ENCODE measurements at places on chromosomes 3 and 15.

- DNase-seq, result no peak
Observed at GRCh38 chr3:60890226-60890625, 361.0 kb downstream of the FHIT start.

DNA sequence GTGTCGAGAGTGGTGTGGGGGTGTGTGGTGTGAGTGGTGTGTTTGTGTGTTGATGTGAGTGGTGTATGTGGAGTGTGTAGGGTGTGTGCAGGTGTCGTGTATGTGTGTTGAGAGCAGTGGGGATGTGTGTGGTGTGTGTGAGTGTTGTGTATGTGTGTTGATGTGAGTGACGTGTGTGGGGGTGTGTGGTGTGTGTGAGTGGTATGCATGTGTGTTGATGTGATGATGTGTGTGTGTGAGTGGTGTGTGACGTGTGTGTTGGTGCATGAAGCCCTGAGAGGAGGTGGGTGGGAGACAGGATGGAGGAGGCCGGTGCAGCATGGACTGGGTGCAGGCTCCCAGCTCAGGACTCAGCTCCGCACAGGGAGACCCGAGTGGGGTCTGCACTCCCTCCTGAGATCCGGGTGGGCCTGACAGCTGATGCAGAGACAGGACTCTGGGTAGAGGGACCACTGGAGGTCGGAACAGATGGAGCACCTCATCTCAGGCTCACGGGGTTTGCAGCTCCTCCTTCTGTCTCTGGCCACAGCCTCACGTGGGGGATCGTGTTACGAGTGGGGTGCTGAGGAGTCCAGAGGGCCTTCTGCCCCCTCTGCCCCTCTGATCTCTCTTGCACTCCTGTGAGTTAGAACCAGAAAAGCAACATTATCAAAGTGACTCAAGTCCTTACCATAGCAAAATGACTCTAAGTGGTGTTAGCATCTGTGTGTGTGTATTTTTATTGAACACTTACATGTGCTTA, 41.3 kb downstream of the ARNT2 start:
- no peak for DNase-seq

DNA sequence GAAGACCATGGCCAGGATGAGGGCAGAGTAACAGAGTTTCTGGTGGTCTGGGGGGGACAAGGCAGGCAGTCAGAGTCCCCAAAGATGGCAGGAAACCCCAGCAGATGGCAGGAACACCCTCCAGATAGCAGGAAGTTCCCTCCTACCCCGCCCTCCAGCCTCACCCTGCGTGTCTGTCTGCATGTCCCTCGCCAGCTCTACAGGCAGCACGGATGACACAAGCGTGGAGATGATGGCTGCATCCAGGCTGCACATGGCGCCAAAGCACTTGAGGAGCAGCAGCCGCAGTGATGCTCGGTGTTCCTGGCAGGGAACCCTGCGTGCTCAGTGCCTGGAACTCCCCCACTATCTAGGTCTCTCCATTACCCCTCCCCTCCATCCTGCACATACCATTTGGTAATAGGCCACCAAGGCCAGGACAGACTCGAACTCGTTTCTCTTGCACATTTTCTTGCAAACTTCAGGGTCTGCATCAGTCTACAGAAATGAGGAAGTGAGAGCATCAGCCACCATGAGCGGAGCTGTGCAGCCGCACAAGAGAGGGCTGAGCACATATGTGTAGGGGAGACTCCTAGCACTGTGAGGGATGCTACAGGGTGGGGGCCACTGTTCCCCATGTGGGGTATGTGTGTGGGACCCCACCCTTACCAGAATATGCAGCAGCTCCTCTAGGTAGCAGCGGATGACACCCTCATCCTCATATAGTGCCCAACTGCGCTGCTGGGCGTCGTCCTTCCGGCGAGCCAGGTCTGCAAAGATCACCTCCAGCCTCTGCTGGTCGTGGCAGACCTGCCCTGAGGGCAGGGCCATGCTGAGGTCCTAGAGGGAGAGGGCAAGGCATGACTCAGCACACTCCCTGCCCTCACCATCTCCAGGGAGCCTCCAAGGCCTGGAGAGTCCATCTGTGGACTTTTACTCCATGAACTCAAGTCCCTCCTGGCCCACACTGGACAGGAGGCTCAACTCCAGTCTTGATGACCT, 6.0 kb downstream of the NCKIPSD start:
- no peak for DNase-seq

DNA sequence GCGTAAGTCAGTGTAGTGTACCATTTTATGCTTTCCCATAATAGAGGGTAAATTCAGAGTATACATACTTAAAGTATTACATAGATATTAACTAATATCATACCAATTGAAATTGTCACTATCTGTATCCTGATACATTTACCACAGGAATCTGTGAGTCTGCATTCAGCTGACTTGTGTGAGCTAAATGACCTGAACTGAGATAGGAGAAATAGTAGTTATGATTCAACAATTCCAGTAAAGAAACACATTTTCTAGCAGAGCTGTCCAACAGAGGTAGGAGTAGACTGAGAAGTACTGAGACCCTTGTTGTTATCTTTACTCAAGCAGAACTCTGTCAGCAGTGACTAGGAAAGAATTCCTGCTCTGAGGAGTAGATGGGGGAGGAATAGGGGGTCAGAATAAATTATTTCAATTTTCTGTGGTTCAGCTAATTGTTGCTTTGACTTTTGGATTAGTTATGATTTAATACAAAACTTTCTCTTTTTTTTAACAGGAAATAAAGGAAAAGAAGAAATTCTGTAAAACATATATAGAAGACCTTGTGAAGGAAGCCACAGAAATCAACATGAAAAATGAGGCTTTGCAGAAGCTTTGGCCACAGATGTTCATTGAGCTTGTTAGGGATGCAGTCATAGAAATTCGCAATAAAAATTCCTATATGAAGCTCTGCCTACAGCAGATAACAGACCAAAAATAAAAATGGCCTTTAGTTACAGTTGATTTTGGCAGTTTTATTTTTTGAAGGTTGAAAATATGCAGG, 66.2 kb upstream of the THSD4 start:
- no peak for DNase-seq

DNA sequence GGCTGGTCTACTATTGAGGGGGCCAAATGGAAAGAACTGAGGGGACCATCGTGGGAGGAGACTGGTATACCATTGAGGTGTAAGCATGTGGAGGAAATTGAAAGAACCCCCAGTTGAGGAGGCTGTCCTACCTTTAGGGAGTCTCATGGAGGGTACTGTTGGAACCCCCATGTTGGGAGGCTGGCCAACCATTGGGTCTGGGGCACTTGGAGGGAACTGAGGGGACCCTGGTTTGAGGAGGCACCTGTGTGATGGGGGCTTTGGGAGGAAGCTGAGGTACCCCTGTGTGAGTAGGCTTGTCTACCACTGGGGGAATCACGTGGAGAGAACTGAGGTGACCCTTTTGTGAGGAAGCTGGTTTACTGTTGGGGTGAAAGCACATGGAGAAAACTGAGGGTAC, 157.5 kb downstream of the FBLN2 start:
- DNase-seq, result no peak

- DNase-seq, result no peak
Observed at GRCh38 chr3:94106268-94106667, 43.4 kb downstream of the NSUN3 start.

DNA sequence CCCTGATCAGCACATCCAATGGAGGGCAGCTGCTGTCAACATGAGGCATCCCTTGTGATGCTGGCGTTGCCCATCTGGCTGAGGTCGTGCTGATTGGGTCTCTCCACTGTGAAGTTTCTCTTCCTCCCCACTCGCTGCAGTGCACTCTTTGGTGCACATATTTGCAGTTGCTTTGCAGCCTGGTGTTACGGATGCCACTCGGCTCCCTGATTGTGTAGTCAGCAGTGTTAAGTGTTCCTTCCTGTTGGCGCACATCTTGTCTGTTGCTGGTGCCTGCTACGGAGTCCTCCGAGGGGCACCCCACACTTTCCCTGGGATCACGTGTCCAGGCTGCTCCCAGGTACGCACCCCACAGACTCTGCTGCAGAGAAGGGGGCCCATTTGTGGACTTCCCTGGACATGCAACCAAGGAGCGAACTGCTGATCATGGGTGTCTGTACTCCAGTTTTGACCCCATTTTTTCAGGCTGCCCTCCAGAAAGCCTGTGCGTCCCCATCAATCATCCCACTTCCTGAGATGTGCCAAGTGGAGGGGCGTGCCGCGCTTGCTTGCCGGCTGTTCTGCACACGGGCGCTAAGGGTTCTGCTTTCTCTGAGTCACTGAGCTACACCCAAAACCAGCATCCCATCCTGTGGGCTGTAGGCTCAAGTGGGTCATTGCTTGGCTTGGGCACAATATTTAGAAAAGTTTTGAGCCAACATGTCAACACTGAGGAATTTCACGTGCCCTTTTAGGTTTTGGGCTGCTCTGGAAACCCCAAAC, 98.6 kb downstream of the FBLN2 start:
- DNase-seq, result peak; percentile 20

GRCh38 chr3:149534671-149535332, 60.3 kb downstream of the TM4SF4 start:
- DNase-seq, result no peak

DNA sequence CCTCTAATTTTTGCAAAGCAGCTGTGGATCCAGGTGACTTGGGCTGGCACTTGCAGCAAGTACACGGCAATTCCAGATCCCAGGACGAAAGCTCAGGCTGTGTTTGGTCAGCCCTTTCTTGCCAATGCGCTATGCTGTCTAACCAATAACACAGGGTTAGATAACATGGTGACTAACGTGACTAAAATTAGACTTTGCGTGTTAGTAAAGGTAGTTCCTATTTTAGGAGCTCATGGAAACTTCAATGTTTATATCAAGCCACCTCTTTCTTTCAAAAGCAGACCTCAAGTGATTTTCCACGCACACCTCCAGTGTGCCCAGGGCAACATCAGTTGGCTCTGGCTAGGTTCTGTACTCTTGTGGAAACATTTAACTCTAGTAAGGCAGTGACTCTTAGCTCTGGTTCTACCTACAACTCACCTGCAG, 32.5 kb downstream of the CDCP1 start:
- no peak for DNase-seq

Data from stimulated activated CD4-positive, alpha-beta T cell treated with anti-CD3 and anti-CD28 coated beads, Interleukin-4, amount 100 ng/mL, for 1 hour (primary cell).